HT-29 (cell line): ENCODE measurements at places on chromosomes 5 and 9.

DNA sequence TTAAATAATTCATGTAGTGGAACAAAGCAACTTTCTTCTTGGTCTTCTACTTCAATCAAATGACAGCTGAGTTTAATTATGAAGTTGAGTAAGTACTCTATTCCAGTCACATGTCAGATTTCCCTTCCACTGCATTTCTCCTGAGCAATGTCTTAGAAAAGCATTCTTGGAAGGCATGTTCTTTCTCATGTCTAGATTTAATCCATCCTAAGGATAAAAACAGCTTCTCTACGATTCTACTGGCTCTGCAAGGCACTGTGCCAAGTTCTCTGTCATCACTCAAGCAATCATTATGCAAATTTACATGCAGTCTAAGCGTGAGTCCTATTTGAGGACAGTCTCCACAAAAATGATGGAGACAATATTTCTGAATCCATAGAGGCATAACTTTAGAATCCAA is 142.4 kb downstream of the YIPF5 start:
- DNase-seq = no peak

GRCh38 chr5:32928761-32929160 is 217.6 kb downstream of the NPR3 start:
- DNase-seq = no peak

GRCh38 chr5:35899800-35900199 is 38.6 kb downstream of the CAPSL start:
- DNase-seq = no peak

GRCh38 chr5:2960294-2960693 is 208.8 kb upstream of the IRX2 start:
- DNase-seq = no peak

DNA sequence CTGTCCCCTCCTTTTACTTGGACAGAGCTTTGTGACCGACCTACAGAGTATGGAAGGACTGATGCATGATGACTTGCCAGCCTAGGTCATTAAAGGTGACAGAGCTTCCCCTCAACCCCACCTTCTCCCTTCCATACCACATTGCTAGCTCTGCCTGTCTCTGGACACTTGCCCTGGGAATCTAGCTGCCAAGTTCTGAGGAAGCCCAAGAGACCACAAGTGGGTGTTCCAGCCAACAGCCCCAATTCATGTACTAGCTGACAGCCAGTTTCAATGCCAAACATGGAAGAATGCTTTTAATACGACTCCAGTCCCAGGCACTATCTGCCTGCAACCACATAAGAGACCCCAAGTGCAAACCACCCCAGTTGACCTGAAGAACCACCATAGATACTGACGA is 477.1 kb downstream of the SPOCK1 start:
- DNase-seq = no peak
